ENCODE measurements at places on chromosomes 3 and 15.

- no peak for DNase-seq
Measured at GRCh38 chr3:169475576-169475975, 187.9 kb downstream of the MECOM start.

DNA sequence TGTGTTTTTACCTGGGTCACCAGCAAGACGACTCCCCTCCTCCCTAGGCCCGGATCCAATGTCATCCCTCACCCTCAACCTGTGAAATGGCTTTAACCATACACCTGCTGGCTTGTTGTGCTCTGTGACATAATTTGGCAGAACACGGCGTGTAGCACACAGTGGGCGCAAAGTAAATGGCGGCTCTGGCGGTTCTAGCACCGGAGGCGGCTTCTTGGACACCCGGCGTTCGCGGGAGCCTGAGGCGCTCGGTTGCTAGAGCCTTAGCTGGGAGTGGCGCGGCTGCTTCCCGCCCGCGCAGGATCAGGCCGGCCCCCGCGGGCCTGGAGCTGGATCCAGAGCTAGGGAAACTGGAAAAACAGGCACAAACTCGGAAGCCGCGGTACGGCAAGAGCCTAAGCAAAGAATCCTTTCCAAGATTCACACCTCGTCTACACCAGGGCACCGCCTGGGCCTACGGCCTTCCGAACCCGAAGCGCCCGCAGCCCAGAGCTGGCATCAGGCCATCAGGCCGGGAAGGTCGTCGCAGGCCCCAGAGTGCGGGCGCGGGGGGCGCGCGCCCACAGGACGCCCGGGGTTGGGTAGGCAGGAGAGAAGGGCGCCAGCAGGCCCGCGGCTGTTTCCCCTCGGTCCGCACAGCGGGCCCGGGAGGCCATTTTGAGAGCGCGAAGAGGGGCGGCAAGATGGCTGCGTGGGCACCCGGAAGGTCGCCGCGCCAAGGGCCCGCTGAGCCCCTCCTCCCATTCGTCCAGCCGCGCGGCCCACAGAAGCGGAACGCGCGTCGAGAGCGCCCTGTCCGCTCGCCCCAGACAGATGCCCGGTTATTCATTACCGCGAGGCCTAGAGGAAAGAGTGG, 43.9 kb upstream of the POLG start:
- no peak for DNase-seq

GRCh38 chr3:149384911-149385321, 7.5 kb upstream of the TM4SF1 start:
- no peak for DNase-seq

DNA sequence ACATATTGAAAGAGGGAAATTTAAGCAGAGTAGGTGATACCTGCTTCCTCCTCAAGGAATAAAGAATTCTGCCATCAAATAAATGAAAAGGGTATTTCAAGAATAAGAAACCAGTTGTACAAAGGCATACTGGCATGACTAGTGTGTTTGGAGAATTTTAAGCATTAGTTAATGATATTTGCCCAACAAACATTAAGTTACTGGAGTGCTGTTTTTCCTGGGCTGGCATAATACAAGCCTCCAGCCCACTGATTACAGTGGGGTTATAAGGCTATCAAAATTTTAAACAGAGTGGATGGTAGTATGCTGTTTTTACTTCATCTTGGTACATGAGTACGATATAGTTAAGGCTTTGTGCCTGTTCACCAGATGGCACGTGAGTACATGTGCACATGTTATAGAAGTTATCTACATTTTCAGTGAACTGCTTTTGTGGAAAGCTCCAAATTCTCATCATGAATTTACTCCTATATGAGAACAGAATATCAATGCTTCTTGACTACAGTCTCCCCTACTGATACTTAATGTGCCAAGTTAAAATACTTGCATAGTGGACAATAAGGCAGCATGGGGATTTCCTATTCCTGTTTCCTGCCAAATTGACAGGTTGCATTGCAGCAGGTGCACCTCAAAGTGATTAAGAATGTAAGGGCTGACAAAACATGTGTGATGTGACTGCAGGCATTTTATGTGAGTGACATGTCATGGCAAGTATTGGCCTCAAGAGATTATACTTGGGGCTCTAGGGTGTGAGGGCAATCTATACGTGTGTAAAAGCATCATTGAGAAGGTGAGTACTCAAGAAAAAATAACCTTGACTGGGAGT, 14.9 kb downstream of the NAALADL2 start:
- peak; percentile 29 for DNase-seq

GRCh38 chr3:99006686-99007085, 105.2 kb upstream of the DCBLD2 start:
- no peak for DNase-seq

GRCh38 chr3:113018536-113019181, 27.9 kb downstream of the GTPBP8 start:
- no peak for DNase-seq

GRCh38 chr15:89057506-89058133, 30.6 kb upstream of the ABHD2 start:
- peak; percentile 22 for DNase-seq

Data from NCI-H2029 treated with DMSO at 0.1 percent for 48 hours (cell line).